ENCODE measurements at places on chromosomes 7 and 10. TPM values are rescaled to one million over a fixed set of nuclear protein-coding genes. Genes with fewer than 3 reads are reported as not detected.

PALS2 gene
- 29.0 TPM for total RNA-seq

RNF32 gene
- 0.87 TPM for total RNA-seq

ADCYAP1R1 gene
- 0.08 TPM for total RNA-seq

ADCY1 gene
- 1.3 TPM for total RNA-seq

CYP2E1 gene
- total RNA-seq, result 0.22 TPM

SPDYE2 gene
- not detected for total RNA-seq

HGF gene
- not detected for total RNA-seq

Data from A549 treated with RU486 at 1 μM for 4 hours (cell line).